Progenitor cell of endocrine pancreas (in vitro differentiated cells): ENCODE measurements at places on chromosomes 2 and 18.

DNA sequence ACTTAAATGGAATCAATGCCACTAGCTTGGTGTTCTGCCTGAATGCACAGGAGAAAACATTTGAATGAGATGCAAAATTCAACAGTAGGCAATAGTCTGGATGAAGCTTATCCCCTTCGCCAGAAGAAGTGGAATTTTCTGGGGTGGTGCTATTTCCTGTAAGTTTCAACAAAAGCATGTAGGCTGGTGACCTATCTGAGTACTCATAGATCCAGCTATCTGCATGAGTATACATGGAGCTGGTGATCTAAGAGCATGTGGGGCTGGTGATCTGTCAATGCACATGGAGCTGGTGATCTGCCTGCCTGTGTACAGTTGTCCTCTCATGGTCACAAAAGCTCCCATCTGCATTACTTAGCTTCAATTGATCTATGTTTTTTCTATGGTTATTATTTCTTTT lies 71.2 kb downstream of the SLC9A4 start:
- DNase-seq, result no peak

DNA sequence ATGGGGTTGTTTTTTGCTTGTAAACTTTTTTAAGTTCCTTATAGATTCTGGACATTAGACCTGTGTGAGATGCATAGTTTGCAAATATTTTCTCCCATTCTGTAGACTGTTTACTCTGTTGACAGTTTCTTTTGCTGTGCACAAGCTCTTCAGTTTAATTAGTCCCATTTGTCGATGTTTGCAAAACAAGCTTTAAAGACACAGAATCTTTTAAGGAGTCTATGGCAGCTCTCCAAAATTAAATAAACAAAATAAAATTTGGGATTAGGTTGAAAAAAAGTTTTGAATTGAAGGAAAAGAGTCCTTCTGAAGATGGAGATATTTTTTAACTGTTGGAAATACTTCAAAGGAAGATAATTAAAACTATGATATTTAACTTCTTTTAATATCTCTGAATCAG lies 88.8 kb downstream of the MAP3K20 start:
- no peak for DNase-seq

- DNase-seq, result no peak
Measured at GRCh38 chr2:10329580-10329879, 26.8 kb downstream of the HPCAL1 start.

GRCh38 chr2:239249776-239250175 lies 151.0 kb downstream of the HDAC4 start:
- DNase-seq, result no peak
